ENCODE measurements at places on chromosomes 5 and 9.

GRCh38 chr9:135370411-135371375 lies 108.9 kb upstream of the PPP1R26 start:
- no peak overlapping the region for H3K4me3 ChIP-seq
- DNase-seq, result no peak
- peaks cover 30% of the 10 kb centered on the region for H3K27me3 ChIP-seq
- no peaks in the 10 kb centered on the region for H3K36me3 ChIP-seq
- H3K27ac ChIP-seq, result no peak overlapping the region

GRCh38 chr9:112377087-112377486 lies 2.8 kb upstream of the HSDL2 start:
- H3K4me3 ChIP-seq, result no peak overlapping the region
- H3K36me3 ChIP-seq, result peaks cover 16% of the 10 kb centered on the region
- no peak for DNase-seq
- H3K4me1 ChIP-seq, result peaks cover 45% of the 10 kb centered on the region
- no peaks in the 10 kb centered on the region for H3K27me3 ChIP-seq
- no peak overlapping the region for H3K27ac ChIP-seq

DNA sequence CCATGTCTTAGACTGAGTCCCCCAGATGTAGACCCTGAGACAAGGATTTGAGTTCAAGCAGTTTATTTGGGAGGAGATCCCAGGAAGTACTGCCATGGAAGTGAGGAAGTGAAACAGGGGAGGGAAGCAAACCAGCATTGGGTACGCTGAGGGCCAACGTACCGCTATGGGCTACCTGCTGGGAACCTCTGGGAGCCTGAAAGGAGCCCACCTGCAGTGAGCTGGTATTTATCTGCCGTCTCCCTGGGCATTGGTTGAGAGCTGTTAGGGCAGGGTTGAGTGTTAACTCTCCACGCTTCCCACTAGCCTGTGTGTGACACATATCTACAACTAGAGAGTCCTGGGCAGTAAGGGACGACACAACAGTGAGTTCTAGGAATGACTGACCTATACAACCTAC lies 131.6 kb upstream of the SLC24A2 start:
- no peak overlapping the region for H3K27ac ChIP-seq
- H3K27me3 ChIP-seq, result peaks cover 34% of the 10 kb centered on the region
- no peak for DNase-seq
- H3K4me3 ChIP-seq, result no peak overlapping the region

- no peak overlapping the region for H3K27ac ChIP-seq
- peaks cover 62% of the 10 kb centered on the region for H3K27me3 ChIP-seq
- no peaks in the 10 kb centered on the region for H3K36me3 ChIP-seq
- no peaks in the 10 kb centered on the region for H3K4me1 ChIP-seq
- no peak overlapping the region for H3K4me3 ChIP-seq
- no peak for DNase-seq
These were observed 188.7 kb upstream of the S1PR3 start for GRCh38 chr9:88802533-88802932.

DNA sequence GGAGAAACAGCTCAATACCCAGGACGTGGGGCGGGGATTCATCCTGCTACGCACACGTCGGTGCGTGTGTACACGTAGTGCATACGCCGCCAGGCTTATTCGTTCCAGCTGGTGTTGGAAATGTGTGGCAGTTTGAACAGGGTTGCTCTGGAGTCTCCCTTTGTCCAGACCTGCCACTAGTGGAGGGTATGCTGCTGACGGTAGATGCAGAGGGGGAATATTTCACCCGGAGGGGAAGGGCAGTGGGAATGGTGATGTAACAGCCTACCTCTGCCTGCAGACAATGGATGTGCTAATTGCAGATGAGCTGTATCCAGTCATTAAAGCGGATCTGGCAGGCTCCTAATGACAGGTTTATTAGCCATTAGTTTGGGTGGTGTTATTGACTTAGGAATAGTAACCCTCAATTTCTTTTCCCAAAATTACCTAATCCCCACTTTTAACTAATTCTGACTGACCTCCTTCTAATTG lies 142.7 kb downstream of the PAX5 start:
- H3K27ac ChIP-seq, result no peak overlapping the region
- H3K27me3 ChIP-seq, result peaks cover 45% of the 10 kb centered on the region
- no peaks in the 10 kb centered on the region for H3K4me1 ChIP-seq
- H3K4me3 ChIP-seq, result no peak overlapping the region

DNA sequence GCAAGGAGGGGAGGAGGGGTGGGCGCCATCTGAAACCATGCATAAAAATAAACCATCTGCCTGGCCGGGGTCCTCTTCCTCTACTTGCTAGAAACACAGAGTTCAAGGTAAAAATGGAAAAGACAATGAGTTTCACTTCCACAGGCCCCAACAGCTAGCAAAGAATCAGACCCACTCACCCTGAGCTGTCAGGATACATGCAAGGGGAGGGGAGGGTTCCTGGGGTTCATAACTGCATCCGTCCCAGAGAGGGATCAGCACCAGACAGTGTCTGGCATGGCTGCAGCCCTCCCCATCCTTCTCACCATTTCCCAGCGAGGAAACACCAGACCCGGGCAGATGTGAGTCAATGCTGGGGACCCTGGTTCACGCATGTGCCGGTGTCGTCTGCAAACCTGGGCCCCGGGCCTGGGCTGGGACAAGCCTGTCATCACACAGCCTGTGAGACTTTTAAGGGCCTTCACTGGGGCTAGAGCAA lies 55.4 kb downstream of the SEMA4D start:
- H3K4me1 ChIP-seq, result peaks cover 83% of the 10 kb centered on the region
- H3K36me3 ChIP-seq, result peaks cover 48% of the 10 kb centered on the region
- H3K27me3 ChIP-seq, result no peaks in the 10 kb centered on the region
